Stimulated activated CD8-positive, alpha-beta memory T cell treated with anti-CD3 and anti-CD28 coated beads, Interleukin-4, amount 100 ng/mL, for 24 hours (primary cell): ENCODE measurements at places on chromosomes 7 and 10.

DNA sequence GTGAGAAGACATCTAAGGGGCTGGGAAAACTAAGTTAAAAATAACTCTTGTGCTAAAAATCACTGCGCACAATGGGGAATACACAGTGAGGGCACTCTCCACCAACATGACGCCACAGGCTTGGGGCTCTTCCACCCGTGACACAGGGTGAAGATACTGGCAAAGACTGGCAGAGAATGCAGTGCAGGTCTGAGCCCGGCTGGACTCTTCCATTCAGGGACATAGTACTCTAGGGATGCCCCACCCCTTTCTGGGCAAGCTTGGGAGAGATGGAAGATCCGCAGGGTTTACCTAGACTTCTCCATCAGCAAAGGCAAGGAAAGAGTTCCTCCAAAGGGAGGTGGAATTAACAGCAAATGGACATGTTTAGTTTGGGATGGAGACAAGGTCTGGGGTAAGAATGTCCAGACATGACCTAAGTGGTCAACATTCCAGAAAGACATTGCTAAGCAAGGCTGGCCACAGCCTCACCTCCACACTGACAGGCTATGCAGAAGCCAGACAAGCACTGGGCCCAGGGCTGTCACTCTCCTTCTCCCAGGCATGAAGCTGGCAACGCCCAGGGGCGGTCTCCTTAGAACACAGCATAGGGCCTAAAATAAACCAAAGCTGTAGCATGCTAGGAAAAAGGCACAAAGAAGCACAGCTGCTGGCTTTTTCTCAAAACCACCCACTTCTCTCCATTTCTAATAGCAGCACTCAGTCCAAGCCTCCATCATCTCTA, 28.1 kb downstream of the XPNPEP1 start:
- no peak for DNase-seq

DNA sequence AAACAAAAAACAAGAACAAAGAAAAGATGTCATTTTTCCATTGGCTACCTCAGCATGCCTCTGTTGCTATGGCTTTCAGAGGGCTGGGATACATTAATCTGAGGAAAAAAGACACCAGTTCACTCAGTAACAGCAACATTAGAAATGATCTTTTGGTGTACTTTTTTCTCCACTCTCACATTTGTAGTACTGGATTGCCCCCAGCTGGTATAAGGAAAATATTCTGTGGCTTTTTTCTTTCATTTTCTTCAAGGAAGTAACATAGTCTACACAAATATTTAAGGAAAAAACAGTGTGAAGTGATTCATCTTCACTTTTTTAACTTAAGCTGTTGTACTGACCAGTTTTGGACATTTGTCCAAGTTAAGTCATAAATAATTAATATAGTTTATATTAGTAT, 482.3 kb downstream of the SORCS1 start:
- no peak for DNase-seq

GRCh38 chr7:159192725-159193453, 48.2 kb upstream of the VIPR2 start:
- DNase-seq: no peak

- DNase-seq: no peak
These were observed 75.2 kb upstream of the PRLHR start for GRCh38 chr10:118670472-118671124.

- no peak for DNase-seq
These were observed 33.2 kb upstream of the PLEKHA1 start for GRCh38 chr10:122341141-122341810.

DNA sequence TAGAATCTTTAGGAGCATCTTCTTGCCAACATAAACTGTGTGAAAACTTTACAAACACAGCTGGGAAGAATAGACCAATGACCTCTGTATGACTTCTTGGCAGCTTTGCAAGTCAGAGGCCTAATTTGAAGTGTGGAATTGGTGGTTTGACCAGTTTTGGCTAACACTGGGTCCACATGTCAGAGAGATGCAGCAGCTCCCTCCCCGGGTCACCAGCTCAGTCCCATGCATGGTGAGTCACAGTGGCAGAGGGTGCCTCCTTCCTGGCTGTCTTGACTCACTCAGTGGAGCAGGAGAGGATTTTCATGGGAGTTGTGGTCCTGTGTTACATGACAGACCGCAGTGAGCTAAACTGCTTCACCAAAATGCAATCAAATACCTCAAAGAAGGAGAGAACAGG, 8.2 kb upstream of the STARD3NL start:
- peak; percentile 3 for DNase-seq

GRCh38 chr10:101817337-101818118, 716 bp downstream of the OGA start:
- no peak for DNase-seq

- DNase-seq: no peak
These were observed 87.9 kb upstream of the GTF2I start for GRCh38 chr7:74569501-74570075.

GRCh38 chr7:133478591-133479135, 225.8 kb downstream of the EXOC4 start:
- no peak for DNase-seq

GRCh38 chr10:80900661-80901060, 363.0 kb downstream of the SH2D4B start:
- no peak for DNase-seq

DNA sequence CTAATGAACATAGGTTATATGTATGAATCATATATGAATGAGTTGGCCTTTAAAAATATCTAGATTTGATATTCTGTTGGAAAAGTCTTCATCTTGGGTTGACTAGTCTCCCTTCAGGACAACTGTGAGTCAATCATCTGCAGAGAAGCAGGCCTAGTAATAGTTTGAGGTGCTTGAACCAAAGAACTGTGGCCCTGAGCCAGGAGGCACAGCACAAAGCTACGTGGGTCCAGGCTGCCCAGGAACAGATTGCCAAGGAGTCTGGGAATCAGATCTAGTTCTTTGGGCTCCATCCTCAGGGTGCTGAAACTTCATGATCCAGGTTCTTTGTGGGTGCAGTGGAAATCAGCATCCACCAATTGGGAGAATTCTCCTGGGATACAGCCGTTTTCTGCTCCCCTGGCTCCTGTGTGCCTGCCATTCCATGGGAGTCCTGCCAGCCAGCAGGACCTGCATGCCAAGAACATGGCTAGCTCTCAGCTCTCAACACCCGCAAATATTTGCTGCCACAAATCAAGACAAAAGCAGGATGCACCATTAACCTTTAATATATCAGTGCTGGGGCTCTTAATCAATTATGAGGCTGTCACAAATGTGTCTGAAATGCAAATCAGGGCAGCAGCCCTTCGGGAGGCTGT, 709.0 kb downstream of the GRID1 start:
- DNase-seq: no peak

DNA sequence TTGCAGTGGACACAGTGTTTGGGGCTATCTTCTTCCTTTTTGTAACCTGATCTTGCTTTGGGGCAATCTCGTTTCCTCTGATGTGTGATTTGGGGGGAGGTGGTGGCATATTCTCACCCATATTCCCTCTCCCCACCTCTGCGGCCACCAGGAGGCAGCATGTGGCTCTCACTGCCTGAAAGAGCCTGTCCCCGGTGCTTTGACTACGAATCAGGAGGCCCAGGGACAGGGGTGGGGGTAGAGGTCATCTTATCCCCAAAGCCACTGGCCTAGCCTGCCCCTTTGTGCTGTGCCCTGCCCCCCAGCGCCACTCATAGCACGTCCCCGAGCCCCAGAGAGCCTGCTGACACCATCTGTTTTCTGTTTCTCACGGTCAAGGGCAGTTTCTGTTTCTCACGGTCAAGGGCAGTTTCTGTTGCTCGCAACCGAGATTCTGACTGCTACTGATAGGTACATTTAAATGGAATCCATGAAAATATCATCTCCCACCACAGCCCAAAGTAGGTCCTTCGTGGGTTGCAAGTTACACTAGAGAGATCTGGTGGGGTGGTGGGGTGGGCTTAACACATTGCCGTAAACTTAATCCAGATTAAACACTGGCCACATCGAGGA, 28.2 kb downstream of the PHYH start:
- peak; percentile 19 for DNase-seq

- DNase-seq: no peak
These were observed 45.4 kb downstream of the CTTNBP2 start for GRCh38 chr7:117827862-117828261.

GRCh38 chr7:46710927-46711326, 789.9 kb upstream of the IGFBP3 start:
- no peak for DNase-seq

DNA sequence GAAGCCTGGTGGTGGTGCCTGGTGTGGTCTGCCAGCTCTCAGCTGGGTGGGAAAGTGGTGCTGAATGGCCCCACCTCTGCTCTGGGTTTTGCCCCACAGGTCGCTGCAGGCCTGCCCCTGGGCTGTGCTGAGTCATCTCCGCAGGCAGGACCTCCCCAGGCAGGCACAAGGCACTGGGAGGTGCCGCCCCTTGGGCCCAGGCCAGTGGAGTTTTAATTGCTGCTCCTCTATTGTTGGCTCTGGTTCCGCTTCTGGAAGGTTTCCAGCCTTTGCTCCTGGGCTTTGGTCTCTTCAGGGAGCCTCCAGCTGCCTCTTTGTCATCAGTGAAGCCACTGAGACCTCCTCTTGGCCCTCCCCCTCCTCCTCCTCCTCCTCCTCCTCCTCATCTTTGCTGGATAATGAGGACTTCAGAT, 180.3 kb upstream of the GRB10 start:
- no peak for DNase-seq

DNA sequence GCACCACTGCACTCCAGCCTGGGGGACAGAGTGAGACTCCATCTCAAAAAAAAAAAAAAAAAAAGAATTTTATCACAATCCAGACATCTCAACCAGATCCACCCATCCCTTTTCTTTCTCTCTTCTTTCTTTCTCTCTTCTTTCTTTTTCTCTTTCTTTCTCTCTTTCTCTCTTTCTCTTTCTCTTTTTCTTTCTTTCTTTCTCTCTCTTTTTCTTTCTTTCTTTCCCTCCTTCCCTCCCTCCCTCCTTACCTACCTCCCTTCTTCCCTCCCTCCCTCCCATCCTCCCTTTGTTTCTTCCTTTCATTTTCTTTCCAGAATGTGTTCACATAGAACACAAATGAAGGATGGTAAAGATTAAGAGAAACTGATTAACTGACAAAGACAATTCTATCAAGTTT, 18.1 kb upstream of the HOXA13 start:
- no peak for DNase-seq

GRCh38 chr10:48474765-48475365, 130.0 kb downstream of the ARHGAP22 start:
- DNase-seq: no peak

- no peak for DNase-seq
These were observed 918 bp downstream of the DBNL start for GRCh38 chr7:44045226-44046014.

GRCh38 chr7:137399827-137400823, 56.6 kb upstream of the PTN start:
- DNase-seq: no peak

DNA sequence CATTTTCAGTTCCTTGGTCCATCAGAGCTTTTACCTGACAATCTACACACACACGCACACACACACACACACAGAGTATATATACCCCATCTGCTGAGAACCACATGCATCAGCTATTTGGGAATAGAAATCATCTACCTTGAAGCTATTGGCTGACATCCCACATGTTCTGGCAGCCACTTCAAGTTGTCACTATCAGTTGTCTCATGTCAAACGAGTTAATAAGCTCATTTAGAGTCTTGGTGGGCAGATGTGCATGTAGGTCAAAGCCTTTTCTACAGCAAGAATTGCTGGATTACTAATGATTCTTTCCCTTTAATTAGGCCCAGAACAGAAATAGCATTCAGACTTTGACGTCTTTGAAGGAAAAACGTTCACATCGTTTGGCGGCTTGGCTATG, 36.8 kb downstream of the COL28A1 start:
- no peak for DNase-seq

GRCh38 chr10:11179516-11180105, 161.9 kb downstream of the CELF2 start:
- DNase-seq: no peak

DNA sequence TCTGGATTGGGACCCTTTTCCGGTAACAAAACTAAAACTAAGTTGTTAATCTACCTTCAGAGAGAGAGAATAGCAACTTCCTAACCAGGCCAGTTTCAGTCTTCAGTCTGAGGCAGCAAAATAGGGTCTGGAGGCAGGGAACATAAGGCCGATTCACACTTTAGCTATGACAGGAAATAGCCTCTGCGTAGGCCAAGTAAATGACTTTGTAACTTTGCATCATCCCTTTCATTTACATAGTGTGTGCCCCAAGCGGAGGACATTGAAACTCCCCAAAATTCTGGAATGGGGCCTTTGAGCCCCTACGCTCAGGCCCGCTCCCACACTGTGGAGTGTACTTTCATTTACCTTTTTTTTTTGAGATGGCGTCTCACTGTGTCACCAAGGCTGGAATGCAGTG, 1.7 kb upstream of the UPP1 start:
- DNase-seq: no peak
